ENCODE measurements at places on chromosomes 3 and 15.

DNA sequence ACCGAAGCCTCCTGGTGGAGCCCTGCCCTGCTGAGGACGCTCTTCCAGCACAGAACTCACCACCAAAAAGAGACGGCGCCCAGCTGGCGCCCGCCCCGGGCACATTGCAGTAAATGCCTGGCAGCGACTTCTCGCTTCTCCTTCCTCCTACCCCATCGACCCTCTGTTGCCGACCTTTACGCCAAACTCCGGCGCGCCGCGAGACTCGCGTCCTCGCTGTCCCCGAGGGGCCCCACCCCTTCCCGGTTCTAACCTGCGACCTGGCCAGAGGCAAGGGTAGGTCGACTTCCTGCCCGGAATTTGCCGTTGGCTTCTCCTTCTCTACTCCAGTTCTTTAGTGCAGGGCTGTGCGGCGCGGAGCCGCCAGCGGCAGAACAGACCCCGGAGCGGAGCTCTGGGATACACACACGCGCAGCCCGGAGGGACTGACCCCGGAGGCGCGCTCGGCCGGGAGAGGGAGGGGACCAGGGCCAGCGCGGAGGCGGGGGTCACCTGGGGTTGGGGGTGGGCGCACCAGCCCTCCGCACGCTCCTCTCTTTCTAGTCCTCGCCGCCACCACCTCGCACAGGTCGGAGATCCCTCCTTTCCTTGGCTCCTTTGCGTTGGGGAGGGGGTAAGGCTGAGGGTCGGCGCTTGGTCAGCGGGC lies 226.6 kb upstream of the AZI2 start:
- DNase-seq: peak; percentile 62

DNA sequence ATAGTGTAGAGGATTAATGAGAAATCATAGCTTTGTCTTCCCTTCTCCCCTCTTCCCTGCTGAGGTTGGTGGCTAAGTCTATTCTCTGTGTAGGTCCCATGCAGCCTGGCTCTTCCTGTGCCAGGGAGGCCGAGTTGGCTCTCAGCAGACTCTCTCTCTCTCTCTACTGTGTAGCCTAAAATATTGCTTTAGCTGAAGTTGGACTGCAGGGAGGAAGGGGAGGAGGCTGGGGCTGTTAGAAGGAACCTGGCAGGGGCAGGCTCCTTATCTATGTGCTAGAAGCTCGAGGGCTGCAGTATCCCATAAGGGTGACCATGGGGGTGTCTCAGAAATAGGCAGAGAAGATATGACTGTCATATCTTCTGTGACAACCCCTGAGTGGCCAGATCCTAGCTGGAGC lies 160.8 kb downstream of the EPHB1 start:
- DNase-seq: no peak

GRCh38 chr3:78988324-78988723 lies 779.5 kb downstream of the ROBO1 start:
- DNase-seq: peak; percentile 10

DNA sequence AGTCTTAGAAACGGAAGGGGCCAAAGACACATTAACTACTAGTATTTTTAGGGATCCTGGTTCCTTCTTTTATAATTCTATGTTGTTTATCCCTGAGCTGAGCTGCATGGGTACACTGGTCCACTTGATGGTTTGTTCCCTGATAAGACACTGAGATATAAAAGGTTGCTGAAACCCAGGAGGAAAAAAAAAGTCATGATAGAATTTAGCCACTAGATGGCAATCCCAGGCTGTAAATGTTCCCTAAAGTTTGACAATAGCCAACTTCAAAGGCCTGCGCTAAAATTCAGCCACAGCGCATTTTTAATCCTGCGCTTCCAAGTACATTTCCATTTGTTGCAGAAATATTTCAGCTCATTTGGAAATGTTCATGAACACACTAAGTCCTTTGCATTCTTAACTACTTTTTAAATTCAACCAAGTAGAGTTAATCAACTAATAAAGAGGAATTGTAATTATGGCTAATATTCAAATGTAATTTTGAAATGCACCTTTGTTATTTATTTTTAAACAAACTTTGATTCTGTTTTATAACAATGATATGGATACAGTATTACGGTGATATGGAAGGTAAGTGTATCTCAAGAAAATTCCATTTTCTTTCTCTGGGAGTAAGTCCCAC lies 249.3 kb upstream of the FEZF2 start:
- peak; percentile 31 for DNase-seq

DNA sequence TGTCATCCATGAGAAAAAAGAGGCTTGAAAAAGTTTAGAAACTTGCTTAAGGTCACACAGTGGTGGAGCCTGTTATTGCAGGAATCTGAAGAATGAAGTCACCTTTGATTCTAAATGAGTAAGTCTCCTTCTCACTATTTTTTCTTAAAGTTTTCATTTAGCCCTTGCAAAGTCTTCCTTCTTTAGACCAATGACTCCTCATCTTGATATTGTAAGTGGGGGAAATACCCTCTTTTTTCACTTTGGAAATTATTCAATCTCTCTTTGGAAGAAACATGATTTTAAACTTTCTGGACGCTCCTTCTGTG lies 787 bp upstream of the SLMAP start:
- DNase-seq: no peak

DNA sequence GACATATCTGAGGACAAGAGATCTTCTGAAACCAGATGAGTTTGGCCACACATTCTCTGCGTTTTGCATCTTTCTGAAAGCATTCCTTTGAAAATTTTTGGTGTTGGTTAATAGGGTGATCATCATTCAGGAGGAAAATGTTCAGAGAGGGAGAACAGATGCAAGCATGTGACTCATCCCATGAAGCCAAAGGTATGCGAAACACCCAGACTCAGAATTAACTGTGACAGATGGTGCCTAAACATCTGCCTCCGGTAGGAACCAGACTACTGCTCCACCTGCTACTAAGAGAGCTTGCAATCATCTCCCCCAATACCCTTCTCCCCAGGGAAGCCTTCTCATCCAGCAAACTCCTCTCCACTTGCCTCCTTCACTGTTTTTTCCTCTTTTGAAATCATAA lies 46.2 kb downstream of the TRIM69 start:
- no peak for DNase-seq

DNA sequence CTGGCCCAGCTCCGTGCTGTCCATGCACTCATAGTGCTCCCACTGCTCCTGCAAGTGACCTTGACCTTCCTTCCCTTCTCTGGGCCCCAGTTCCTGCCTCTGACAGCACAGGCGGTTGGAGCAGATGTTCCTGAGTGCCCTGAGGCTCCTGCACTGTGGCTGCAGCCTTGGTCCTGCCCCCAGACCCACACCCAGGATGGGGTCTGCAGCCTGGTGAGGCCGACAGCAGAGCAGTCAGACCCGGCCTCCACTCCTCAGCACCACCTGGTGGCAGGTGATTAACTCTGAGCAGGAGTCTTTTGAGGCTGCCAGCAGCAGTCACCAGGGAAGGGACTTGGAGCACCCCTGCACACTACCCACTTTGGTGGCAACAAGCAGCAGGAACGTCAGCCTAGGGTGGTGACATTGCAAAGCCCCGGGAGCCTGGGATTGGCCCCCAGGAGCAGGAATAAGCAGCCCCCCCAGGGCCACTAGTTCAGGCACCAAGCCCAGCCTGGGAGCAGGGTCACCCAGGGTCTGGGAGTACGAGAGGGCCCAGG lies 64.6 kb downstream of the CYP11A1 start:
- peak; percentile 31 for DNase-seq

DNA sequence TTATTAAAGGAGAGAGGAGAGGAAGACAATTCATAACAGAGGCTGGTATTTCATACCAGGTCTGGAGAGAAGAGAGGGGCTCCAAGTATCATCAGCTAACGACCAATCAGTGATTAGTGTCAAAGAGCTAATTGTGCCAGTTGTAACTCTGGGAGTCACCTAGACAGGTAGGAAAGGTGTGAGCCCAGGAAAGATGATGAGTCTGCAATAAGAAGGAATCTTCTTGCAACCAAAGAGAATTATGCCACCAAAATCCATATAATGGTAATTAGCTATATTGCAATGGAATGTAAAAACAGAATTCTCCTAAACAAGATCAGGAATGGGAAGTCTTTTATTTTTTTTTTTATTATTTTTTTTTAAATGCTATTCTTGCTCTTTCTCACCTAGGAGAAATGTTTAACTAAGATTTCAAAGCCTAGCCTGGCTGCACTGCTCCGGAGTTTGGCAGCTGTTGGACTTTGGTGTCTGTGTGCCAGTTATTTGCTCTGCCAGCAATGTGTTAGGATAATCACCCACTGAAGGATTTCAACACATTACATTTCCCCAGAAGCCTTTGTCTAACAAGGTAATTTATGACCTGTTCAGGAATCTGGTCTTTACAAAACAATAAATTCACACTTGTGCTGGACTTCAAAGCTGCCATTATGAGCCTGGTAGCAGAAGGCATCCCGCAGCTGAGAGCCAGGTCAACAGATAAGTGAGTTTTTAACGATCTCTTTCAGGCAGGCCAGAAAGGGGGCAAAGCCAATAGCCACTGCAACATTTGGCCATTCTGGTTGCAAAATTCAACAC lies 89.4 kb downstream of the FOXB1 start:
- DNase-seq: peak; percentile 43

DNA sequence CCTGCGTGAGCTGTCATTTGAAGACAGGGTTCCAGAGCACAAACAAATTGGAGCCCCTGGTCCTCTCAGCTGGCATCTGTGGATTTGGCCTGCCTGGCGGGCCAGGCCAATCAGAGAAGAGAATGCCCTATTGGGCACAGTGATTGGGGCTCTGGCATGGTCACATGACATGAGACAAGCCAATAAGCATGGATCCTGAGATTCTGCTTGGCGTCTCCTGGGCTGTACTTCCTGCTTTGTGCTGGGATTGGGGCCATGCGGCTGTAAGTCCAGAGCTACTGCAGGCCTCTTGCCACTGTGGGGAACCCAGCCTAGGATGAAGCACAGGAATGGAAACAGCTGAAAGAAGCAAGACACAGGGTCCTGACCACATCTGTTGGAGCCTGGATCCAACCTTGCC lies 121.4 kb downstream of the FBLN2 start:
- DNase-seq: no peak

DNA sequence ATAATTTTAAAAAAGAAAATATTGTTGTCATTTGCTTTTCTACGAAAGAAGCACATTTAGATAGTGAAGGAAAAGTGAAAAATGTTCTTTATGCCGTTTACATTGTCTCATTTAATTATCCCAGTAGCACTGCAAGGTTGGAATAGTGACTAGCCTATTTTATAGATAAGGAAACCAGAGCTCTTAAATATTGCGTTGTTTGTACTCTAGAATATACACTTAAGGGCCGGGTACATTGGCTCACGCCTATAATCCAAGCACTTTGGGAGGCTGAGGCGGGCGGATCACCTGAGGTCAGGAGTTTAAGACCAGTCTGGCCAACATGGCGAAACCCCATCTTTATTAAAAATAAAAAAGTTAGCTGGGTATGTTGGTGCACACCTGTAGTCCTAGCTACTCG lies 127.5 kb downstream of the FNDC3B start:
- DNase-seq: no peak

GRCh38 chr3:62798000-62798399 lies 77.2 kb downstream of the CADPS start:
- DNase-seq: no peak

DNA sequence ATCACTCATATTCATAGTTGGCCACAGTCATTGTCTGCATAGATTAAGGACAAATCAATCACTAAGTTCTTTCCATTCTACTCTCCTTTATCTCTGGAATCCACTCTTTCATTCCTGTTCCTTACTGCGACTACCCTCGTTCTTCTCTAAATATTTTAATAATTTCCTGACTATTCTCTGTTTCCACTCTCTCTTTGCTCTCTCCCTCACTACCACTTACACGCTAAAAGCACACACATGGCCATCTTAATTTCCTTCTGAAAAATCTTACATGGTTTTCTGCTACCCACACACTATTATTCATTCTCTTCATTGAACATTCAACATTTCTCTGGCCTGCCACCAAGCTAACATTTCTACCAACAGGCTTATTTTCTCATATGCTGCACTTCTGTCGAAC lies 279.6 kb upstream of the PLSCR5 start:
- no peak for DNase-seq

DNA sequence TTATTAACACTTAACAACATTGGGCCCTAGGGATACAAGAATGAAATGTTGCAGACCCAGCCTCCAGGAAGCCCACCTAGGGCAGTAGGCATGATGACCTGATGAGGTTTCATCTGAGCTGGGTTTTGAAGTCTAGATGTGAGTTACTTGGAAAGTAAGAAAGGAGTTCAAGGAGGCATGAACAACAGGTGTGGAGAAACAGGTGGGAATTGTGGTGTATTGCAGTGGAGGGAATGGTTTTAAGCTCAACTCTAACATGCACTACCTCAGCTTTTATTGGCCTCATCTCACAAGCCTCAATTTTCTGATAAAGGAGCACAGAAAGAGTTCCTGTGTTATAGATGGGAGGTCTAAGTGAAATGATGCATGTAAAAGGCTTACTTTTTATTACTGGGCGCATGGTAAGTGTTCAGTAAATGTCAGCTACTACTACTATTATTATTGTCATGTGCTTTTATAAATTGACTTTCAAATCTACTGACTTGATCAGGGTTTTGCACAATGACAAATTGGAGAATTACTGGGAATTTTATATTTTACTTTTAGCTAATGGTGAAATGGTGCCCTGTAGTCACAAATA lies 19.3 kb downstream of the SCAANT1 start:
- no peak for DNase-seq

DNA sequence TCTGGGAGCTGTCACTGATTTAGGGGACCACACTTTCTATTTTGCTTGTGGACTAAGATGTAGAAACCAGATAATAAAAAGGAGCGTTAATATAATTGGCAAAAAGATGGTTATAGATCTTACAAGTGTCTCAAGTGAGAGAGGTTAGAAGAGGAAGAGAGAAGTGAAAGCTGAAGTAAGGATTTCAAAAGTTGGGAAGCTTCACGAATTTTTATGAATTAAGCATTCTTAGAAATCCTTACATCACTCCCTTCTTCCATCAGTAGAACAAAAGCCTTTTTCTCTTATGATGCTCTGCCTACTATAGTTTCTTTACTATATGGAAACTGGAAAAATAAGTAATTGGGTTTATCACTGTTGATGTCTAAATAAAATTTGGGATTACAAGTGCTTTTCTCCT lies 146.5 kb downstream of the FNDC3B start:
- DNase-seq: no peak

DNA sequence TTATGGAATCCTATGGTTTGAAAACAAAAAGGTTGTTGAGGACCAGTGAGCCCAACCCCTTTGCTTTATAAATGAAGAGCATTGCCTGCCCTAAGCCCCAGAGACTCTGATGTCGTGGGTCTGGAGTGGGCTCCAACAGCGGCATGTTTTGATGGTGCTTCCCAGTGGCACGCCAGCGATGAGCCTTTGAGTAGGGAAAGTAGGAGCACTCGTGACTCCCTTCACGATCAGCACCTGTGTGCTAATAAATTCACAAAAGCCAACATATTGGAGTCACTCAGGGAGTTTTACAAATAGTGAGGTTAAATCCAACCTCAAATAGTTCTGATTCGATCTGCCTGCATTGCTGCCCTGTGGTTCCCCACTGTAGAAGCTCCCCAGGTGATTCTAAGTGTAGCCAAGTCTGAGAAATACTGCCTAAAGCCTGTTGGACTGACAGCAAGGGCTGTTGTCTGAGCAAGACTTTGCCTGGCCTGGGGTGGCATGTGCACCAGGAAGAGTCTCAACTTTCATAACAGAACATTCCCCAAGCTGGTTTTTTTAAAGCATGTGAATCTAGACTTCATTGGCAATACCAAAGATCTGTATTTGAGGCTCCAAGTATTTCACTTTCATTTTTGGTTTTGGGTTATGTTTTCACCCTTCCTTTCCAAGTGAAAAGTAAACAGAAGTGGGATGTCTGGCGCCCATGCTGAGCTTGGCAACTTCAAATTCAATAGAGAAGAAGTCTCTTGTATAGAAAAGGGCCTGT lies 9.9 kb downstream of the CCR5 start:
- DNase-seq: no peak

GRCh38 chr15:69556344-69556743 lies 103.7 kb downstream of the RPLP1 start:
- no peak for DNase-seq

GRCh38 chr3:138082992-138083386 lies 32.4 kb downstream of the DZIP1L start:
- DNase-seq: no peak
